Stimulated activated CD4-positive, alpha-beta T cell treated with anti-CD3 and anti-CD28 coated beads, TNF-alpha, amount 100 ng/mL, for 4 hours (primary cell): ENCODE measurements at places on chromosomes 2 and 18.

GRCh38 chr2:215454519-215455246 lies 18.8 kb upstream of the FN1 start:
- no peak for DNase-seq

DNA sequence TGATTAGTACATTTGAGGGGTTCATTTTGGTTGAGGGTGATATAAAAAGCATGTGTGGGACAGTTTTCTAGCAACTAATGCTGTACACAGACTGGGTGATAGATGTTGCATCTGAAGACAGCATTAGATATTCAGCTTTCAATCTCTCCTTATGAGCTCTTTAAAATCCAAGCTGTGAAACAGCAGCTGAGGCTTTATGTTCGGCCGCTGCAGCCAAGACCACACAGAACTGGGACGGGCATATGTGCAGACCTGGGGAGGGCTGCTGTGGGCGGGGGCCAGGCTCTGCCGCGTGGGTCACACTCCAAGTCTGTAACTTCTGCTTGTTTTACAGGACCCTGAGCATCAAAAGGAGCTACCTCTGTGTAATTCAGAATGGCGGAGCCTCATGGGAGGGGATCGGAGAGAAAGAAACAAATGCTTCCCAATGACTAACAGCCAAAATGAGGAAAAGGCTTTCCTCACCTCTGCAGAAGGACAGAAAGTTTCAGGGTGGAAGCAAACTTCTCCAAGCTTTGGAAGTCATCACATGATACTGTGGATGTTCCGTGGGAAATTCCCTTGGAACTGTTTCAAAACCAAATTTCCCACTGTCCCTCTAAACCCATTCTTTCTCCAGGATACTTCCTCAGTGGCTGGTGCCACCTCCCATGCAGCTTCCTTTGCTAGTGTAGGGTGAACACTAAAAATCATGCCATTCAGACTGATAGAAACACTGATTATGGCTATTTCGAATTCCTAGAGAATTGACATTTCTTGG lies 711.9 kb upstream of the ID2 start:
- no peak for DNase-seq

DNA sequence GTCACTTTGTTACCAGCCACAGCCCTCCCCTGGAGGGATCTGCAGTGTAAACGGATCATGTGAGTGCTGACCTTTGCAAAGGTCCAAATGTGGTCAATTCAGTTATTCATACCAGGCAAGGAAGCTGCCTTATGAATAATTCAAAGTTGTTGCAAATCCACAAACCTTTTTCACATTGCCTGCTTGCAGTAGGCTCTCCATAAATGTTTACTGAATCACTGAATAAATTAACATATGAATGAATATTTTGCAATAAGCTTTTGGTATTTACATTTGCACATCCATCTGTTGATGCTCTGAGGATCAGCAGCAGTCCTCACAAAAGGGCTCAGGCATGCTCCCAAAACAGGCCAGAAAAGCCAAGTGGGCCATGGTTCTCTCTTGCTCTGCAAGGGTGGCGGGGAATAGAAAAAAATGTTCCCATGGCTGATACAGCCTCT lies 156.8 kb downstream of the VAPA start:
- DNase-seq = no peak

DNA sequence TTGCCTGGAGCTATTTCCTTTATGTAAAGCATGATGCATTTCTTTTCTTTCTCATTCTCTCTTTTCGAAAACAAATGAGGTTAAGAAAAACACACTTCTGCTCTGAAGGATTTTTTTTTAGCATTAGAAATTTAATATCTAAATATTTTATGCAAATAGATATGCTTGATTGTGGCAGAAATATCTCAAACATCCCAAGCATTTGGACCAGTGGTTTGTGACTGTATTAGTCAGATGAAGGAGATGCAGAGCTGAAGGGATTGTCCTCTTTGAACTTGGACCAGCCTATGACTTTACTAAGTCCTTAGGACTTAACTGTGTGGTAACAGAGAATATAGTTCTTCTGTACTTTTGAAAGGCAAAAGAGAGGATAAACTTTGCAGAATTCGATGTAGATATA lies 335.9 kb upstream of the NT5C1B start:
- no peak for DNase-seq

GRCh38 chr2:200449149-200449548 lies 60.7 kb downstream of the KCTD18 start:
- no peak for DNase-seq

DNA sequence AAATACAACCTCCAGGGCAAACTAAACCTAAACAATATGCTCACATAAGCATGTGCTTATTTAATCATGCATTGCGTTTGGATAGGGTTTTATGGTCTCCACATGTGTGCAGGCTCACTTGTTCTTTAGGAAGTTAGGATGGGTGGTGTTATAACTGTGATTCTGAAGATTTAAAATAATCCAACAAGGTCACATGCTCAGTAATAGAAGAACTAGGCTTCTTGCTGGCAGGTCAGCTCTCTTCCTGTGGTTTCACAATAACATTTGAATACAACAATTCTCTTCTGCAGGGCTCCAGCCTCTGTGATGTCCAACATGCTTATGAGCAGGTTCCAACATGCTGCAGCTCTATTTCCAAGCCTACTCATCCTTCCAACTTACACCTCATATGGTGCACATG lies 84.0 kb downstream of the MYL12B start:
- DNase-seq = no peak

DNA sequence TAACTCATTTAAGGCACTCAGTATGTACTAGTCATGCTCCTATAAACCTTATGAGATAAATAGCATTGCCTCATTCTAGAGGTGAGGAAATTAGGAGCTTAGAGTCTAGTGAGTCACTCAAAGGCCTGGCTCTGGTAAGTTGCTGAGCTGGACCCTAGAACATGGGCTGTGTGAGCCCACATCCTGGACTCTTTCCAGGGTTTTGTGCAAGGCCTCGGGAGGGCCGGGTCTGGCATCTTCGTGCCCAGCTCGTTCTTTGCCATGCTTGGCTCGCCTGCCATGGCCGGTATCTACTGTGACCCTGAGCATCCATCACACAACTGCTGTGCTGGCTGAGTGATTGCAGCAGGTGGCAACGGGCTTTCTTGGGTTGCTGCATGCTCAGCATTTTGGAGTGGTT lies 168.0 kb downstream of the LPIN1 start:
- DNase-seq = no peak

DNA sequence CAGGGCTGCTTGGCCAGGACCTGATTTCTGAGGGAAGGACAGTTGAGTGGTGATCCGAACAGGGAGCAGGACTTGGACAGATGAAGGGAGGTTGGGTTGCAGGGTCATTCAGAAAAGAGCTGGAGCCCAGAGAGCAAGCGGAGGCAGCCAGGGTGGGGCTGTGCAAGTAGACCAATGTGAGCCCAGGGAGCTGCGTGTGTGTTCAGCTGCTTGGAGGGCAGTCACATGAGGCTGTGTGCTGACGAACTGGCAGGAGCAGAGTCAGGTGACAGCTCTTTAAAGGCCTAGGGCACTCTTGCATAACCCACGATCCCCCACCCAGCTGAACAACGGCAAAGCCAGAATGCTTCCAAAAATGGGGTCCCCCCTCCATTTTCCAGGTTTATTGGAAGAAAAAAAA lies 4.6 kb upstream of the MLPH start:
- no peak for DNase-seq

- DNase-seq = peak; percentile 29
Measured at GRCh38 chr2:38722271-38723061, 28.7 kb downstream of the SRSF7 start.

DNA sequence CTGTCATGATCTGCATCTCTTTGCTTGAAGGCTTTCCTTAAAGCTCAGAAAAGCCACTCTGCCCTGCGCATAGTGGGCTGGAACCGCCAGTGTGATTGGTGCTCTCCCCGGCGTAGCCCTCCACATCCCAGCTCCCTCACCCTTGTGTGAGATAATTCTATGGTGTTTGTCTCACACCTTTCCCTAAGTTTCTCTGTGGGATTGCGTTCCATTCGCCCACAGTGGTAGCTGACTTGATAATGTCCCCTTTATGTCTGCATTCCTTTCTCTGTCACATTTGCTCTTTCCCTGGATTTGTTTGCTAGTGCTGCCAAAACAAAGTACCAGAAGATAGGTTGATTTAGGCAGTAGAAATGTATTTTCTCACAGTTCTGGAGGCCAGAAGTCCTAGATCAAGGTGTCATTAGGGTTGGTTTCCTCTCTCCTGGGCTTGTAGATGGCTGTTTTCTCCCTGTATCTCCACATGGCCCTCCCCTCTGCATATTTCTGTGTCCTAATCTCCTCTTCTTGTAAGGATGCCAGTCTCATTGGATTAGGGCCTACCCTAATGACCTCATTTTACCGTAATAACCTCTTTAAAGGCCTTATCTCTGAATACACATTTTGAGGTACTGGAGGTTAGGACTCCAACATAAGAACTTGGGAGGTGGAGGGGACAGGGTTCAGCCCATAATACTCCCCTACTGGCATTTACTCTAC lies 7.4 kb upstream of the TMEM87B start:
- no peak for DNase-seq

- DNase-seq = no peak
Measured at GRCh38 chr2:157414050-157414449, 29.8 kb downstream of the CYTIP start.

- DNase-seq = no peak
Measured at GRCh38 chr18:22847392-22847791, 85.7 kb upstream of the RBBP8 start.

DNA sequence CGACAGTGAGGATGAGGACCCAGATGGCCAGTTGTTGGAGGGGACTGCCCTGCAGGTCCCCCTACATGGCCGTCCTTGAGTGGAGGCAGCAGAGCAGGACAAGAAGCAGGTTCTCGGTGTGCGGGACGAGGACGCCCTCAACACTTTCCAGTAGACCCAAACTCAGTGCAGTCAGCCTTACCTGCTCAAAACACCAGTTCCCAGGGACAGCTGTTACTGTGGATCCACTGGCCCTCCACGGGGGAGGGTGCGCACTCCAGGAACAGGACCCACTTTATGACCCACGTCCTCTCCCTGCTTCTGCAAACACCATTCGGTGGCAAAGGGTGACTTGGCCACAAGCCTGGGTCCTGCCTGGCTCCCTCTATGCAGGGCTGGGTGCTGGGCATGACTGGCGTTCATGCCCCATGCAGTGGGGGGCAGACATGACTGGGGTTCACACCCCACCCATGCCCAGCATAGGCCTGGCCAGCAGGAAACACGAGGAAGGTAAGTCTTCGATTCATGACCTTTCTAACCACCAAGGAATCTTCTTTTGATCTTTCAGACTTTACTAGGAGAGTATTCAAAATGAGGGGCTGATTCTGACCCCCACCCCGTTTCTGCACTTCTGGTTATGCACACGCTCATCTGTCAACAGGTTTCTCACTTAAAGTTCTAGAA lies 233.7 kb downstream of the HDAC4 start:
- no peak for DNase-seq

DNA sequence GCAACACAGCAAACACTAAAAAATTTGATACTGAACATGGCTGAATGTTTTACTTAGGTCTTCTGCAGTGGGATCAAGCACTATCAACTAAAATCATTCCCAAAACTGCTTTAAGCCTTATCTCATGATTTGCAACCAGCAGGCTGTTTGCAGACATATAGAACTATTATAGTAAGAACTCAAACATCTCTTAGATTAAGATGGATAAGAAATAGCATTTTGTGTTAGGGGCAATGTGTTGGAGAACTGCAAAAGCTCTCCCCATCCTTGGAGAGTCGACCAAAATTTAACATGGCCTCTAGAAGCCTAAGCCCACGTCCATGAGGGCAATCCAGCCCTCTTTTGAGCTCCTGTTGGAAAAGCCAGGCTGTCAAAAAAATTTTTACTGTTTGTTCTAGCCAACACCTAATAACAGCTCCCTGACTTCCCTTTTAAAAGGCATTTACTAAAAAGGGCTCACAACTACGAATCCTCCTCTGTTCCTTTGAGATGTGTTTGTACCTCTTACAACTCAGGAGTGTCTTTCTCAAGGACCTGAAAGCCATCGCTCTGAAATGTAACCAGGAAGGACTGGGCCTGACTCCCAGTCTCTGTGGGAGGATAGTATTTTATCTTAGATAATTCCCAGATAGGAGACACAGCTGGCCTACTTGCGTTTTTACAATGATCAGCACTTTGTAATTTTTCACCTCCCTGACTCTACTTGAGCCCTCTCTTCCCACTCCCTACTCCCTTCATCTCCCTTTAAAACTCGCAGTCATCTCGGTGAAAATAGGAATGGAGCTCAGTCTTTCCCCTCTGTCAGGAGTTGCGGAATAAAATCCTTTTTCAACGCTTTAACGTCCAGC lies 1.4 kb downstream of the KRCC1 start:
- DNase-seq = no peak

DNA sequence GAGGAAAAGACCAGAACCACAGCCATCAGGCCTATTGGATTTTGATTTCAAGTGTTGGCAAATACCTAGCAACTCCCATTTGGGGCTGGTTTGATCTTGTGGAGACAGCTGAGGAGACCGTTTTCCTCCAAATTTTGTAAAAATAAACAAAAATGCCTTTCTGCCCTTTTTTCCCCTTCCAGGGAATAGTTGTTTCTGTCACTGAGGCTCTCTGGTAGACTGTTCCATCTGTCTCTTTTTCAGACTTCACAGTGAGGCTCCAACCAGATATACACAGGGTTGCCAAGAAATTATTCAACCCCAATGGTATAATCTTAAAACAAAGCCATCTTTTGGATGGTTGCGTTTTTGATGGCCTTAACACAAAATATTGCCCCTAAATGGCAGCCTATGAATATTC lies 115.7 kb downstream of the ACOXL start:
- DNase-seq = no peak

GRCh38 chr2:182593394-182593975 lies 122.6 kb upstream of the DNAJC10 start:
- no peak for DNase-seq

- no peak for DNase-seq
Measured at GRCh38 chr2:119267604-119268003, 44.0 kb downstream of the STEAP3 start.

GRCh38 chr2:124001696-124002430 lies 23.2 kb upstream of the CNTNAP5 start:
- DNase-seq = no peak

GRCh38 chr2:195898505-195899191 lies 170.0 kb downstream of the DNAH7 start:
- no peak for DNase-seq

- DNase-seq = no peak
Measured at GRCh38 chr2:134917360-134917865, 1.2 kb upstream of the CCNT2 start.

- DNase-seq = no peak
Measured at GRCh38 chr18:23627970-23628369, 34.7 kb downstream of the ANKRD29 start.

GRCh38 chr2:75053484-75054112 lies 95.2 kb downstream of the POLE4 start:
- DNase-seq = no peak

DNA sequence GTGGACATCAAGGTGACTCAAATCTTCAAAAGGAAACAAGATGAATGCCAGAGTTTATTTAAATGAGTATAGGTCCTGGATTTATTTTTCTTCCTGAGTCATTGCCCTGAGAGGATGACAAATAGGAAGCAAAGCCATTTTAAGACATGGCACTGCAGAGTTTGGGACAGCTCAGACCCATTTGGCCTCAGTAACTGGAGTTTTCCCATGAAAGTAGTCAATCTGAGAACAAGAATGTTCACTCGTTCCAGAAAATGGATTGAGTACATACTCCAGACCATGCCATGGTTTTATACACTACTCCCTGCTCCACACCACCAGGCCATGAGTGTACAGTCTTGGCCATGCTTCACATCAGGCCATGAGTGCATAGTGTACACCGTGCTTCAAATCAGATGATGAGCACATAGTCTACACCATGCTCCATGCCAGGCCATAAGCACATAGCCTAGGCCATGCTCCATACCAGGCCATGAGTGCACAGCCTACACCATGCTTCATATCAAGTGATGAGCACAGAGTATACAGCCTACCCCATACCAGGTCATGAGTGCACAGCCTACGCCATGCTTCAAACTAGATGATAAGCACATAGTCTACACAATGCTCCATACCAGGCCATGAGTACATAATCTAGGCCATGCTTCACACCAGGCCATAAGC lies 202.4 kb downstream of the FBXO15 start:
- DNase-seq = no peak
